Endodermal cell (in vitro differentiated cells): ENCODE measurements at places on chromosomes 1 and 21.

DNA sequence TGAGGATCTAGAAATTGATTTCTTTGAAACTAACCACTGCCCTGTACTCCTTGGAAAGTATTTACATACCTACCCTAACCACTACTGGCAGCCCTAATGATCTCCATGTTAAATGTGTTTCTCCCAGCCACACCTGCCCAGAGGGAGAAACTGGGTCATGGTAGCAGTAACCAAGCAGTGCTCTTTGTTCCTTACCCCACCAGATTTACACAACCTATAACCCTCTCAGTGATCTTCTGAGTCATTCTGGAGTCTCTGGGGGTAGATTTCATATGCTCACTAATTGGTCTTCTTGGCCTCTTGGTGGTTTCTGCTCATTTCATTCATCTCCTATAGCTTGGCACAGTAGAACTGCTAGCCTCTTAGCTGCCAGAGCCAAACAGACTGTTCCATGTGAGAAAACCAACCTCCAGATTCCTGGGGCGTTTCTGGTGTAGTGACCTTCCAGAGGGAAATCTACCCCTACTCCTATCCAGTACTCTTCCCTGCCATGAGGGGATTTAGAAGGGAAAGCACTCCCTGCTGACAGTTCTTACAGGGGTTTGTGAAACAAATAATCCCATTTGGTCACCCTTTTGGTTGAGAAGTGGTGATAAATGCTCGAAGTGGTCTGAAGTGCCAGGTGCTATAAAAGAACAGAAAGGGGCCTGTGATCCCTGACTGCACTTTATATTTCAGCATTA is 36.2 kb upstream of the LRIG2 start:
- peak; percentile 59 for DNase-seq

DNA sequence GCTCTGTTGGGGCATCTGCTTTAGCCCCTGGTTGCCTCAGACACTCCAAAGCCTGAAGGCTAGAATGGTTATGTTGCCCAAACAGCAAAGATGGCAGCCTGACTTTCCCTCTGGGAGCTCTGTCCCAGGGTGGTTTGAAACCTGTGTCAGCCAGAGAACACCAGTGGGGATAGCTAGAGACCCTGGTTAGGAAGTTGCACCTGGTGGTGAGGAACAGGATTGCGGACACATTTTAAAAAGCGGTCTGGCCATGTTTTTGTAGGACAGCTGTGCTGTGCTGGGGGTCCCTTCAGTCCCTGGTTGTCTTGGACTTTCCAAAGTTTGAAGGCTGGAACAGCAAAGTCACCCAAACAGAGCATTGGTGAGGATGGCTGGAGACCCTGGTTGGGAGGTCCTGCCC is 87.8 kb downstream of the DNM3 start:
- peak; percentile 53 for DNase-seq

- no peak for DNase-seq
These were observed 44.6 kb downstream of the RCAN1 start for GRCh38 chr21:34570313-34570712.

GRCh38 chr1:8649027-8649426 is 168.4 kb downstream of the RERE start:
- no peak for DNase-seq

- DNase-seq, result no peak
These were observed 71.4 kb downstream of the DDR2 start for GRCh38 chr1:162703708-162704107.

DNA sequence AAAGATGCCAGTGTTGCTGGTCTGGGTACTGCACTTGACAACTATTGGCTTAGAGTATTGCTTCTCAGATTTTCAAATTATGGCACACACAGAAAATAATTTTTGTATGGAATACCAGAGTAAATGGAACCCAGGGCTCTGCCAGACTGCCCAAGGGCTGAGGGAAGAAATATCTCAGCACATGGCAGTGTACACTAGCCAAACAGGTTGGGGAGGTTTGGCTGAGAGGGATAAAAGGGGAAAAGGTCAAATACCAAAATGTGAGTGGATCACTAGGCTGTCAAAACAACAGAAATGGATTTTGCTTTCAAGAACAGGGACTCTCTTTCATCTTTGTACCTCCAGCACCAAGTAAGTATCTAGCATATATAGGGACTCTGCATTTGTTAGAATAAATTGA is 3.0 kb upstream of the RGS8 start:
- DNase-seq, result no peak

DNA sequence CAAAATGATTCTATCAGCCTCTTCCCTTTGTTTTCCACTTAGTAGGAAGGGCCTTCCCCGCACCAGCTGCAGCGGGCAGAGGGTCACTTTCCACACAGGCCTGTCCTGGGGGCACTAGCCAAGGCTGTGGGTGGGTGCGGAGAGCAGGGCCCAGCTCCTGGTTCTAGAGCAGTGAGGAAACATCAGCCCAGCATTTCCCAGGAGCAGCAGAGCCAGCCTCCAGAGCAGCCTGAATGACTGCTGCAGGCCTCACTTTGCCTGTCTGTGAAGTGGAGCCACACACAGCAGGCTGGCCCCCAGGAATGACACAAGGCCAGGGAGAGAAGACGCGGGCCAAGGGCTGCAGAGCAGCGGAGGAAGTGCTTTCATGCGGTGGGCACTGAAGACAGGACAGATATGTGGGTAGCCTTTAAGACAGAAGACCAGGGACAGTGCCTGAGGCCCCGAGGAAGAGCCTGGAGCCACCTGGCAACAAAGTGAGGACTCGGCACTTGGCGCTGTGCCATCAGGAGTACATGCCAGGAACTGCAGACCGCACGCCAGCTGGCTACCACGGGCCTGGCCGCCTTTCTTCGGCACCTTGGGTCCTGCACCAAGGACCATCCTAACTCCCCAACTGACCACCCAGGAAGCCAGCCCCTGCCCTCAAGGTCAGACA is 42.0 kb downstream of the ACOT7 start:
- no peak for DNase-seq

DNA sequence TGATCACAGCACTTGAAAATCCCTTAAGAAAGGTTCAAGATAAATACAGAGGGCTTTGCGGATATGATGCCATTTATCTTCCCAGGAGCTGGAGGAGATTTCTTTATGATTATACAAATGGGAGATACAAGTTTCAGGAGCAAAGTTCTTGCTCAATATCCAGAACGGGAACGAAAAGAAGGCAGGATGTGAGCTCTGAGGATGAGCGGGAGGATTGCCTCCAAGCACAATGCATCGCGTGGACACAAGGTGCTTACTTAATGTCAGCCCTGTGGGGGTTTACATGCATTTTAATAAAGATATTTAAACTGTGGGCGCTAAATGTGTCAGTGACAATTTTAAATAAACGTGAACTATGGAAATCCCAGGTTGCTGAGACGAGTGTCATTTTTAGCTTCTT is 59.0 kb downstream of the SYT6 start:
- DNase-seq, result no peak

GRCh38 chr1:226697151-226697928 is 41.7 kb downstream of the ITPKB start:
- no peak for DNase-seq

DNA sequence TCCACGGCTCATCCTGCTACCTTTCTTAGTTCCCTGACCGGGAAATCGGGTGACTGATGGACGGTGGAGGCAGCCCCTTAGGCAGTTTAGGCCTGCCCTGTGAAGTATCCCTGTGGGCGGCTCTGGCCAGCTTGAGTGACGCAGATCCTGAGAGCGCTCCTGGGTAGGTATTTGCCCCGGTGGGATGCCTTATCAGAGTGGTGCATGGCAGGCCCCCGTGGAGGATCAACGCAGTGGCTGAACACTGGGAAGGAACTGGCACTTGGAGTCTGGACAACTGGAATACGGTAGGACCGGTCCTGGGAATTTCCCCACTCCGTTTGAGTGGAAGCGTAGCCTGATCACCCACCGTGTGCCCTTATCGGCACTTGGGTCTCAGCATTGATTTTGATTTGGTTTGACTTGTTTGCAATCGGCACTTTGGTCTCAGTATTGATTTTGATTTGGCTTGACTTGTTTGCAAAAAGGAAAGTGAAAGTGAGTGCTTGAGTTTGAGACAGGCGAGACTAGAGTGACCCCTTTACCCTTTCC is 15.2 kb downstream of the PLA2G2F start:
- no peak for DNase-seq
